ENCODE measurements at places on chromosomes 4 and X. TPM values are rescaled to one million over a fixed set of nuclear protein-coding genes. Genes with fewer than 3 reads are reported as not detected.

- no peak for DNase-seq
These were observed 7.3 kb downstream of the CDKL2 start for GRCh38 chr4:75623026-75623425.

Gene NAP1L2
- total RNA-seq, result 5.4 TPM

DNA sequence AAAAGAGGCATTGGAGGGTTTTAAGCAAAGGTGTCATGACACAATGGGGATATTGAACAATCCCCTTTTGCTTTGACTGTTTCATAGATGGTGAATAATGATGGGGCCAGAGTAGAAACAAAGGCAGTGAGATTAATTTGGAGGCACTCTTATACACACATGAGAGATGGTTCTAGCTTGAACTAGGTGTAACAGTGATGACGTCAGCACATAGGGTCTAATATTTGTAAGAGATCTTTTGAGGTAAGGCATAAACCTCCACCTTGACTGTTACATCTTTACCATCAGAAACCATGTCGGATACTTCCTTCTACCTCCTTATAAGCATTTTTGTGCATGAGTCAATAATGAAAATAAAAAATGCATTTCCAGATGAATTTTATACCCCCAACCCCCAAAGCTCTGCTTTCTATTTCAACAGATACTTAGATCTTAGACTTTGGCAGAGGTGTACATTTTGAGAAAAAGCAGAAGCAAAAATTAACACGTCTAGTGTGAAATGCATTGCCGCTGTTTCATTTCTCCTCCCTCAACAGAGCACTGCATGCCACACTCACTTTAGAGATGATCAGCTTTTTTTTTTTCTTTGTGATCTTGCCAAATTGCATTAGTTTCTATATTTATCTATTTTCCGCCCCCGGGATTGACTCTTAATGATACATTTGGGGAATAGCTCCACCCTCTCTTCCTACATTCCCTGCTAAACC, 87.2 kb downstream of the HS3ST1 start:
- no peak for DNase-seq

- no peak for DNase-seq
These were observed 481 bp downstream of the UTP3 start for GRCh38 chr4:70688795-70689231.

Gene CENPVL1
- total RNA-seq, result not detected

Gene MBNL3
- total RNA-seq, result 32.5 TPM

DNA sequence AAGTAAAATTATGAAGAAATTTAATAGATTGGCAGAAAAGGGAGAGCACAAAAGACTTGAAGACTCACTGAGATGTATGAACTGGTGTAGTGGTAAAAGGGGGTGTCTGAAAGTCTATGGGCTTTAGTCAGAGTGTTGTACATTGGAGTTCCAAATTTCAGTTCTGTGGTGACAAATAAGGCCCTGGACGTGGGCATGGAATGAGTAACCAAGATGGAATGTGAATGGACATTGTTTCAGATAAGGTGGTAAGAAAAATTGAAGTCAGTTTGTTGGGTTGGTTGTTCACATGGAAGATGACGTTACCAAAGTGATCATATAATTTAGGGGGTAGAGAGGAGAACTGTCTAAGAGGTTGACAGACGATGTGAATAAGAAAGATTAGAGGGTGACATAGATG, 13.9 kb downstream of the CYSLTR1 start:
- no peak for DNase-seq

GRCh38 chr4:44146516-44146915, 302.1 kb downstream of the KCTD8 start:
- DNase-seq, result no peak

Gene HPSE
- 7.1 TPM for total RNA-seq

DNA sequence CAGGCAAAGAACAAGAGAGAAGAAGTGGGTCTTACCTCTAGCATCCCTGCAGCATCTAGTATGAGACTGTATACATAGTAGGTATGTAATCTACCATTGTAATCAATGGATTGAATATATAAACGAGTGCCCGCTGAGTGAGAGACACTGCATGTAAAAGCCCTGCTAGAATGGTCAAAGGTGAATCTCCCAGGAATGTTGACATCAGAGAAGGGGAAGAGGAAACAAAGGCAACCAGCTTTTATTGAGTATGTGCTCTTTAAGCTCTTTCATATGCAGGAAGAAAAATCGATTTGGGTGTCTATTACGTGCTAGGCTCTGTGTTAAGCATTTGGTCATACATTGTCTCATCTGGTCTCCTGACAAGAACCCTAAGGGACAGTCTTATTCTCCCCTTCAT, 91.9 kb upstream of the KLHL13 start:
- DNase-seq, result no peak

Gene TRIM61
- total RNA-seq, result not detected

Gene DIPK2B
- not detected for total RNA-seq

Gene NPY2R
- total RNA-seq, result not detected

Gene CENPE
- total RNA-seq, result 4.3 TPM

GRCh38 chrX:134971926-134972325, 18.9 kb upstream of the SMIM10 start:
- no peak for DNase-seq

Gene NAP1L5
- total RNA-seq, result 9.2 TPM

- DNase-seq, result no peak
These were observed 39.3 kb downstream of the PAGE1 start for GRCh38 chrX:49656533-49656932.

- DNase-seq, result no peak
These were observed 264.1 kb downstream of the CBLL2 start for GRCh38 chrX:22536746-22537304.

Gene MAPK10
- total RNA-seq, result 4.8 TPM

- DNase-seq, result no peak
These were observed 136.2 kb downstream of the ELOVL6 start for GRCh38 chr4:110062166-110062565.

DNA sequence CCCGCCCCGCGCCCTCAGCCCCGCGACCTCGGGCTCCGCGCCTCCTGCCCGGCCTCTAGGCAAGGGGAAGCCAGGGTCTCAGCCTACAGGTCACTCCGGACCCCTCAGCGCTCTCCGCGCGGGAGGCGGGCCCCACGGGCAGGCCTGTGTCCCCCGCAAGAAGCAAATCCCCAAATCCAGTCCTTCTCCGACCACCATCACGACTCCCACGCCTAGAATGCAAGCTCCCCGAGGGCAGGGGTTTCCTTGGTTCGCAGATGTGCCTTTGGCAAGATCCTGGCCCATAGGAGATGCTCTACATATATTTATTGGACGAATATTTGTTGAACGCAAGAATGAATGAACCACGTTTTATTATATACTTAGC, 260 bp upstream of the CCDC149 start:
- no peak for DNase-seq

Gene MGARP
- not detected for total RNA-seq

GRCh38 chr4:38911257-38911656, 43.7 kb downstream of the FAM114A1 start:
- DNase-seq, result no peak

GRCh38 chrX:125096469-125096868, 223.2 kb upstream of the TEX13C start:
- DNase-seq, result no peak

GRCh38 chr4:32826169-32826568, 2106.0 kb downstream of the PCDH7 start:
- DNase-seq, result no peak

DNA sequence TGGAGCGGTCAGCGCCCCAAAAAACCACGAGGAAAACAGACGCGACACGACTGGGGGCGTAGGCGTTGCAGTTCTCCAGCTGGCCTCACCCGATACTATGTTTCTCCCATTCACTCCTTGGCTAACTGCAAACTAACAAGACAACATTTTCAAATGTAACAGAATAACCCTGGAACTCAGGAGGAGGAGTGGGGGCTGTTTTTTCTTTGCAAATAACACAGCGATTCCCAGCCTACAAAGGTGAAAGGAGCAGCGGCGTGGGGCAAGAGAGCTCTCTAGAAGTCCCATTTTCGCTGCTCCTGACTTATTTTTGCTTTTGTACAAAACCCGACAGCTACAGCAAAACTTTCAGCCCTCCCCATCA, 1.6 kb downstream of the SOX3 start:
- DNase-seq, result no peak

Gene RRH
- not detected for total RNA-seq

Gene ABCG2
- total RNA-seq, result 1.4 TPM

- no peak for DNase-seq
These were observed 325.0 kb upstream of the EMCN start for GRCh38 chr4:100842856-100843255.

DNA sequence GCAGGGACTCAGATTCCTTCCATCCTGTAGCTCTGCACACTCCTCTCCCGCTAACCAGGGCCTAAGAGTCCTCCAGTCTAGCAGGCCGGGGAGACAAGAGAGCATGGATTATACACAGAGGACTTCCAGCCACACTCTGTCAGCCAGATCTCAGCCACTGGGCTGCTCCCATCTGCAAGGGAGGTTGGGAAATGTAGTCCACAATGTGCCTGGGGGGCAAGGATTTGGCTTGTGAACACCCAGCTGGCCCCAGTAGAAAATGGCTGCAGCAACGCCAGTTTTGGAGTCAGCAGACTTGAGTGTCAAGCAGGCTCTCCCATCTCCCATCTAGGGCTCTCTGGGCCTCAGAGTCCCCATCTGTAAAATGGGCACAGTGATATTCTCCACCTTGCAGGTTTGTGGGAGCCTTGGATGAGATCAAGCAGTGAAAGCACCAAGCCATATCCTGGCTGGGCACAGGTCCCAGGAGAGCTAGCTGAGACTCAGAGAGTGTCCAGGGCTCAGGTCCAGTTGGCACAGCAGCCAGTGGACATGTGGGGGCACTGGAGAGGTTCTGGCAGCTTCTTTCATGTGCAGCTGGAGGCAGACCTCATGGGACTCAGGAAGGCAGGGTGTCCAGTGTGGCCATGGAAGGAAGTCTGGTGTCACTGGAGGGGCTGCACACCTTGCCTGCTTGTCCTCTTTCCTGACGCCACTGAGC, 14.6 kb downstream of the PSAPL1 start:
- DNase-seq, result no peak

GRCh38 chrX:475926-476723, 89.4 kb upstream of the PPP2R3B start:
- DNase-seq, result no peak

Gene TCEAL6
- not detected for total RNA-seq

GRCh38 chrX:10395179-10395578, 225.2 kb downstream of the MID1 start:
- DNase-seq, result no peak

GRCh38 chrX:29555465-29556091, 659.8 kb upstream of the MAGEB2 start:
- DNase-seq, result no peak

Gene REELD1
- total RNA-seq, result 0.32 TPM

GRCh38 chr4:159221280-159221679, 118.4 kb downstream of the RAPGEF2 start:
- no peak for DNase-seq

DNA sequence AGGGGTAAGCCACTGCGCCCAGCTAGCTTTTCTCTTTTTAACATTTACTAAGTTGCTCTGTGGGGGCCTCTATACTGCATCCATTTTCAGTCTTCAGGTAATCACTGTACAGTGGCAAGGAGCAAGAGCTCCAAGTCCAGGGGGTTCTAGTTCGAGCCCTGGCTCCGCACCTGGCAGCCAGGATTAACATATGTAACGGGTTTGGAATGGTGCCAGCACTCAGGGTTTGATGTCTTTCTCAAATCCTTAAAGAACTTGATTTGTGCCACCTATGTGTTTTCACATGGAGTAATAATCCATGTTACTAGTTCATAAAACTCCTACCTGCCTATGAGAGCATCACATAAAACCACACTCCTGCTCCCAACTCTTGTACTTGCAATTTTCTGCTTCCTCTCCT, 4.5 kb downstream of the GRPEL1 start:
- DNase-seq, result no peak

Gene CT45A5
- not detected for total RNA-seq

- DNase-seq, result no peak
These were observed 101.4 kb upstream of the IL15 start for GRCh38 chr4:141534985-141535384.

DNA sequence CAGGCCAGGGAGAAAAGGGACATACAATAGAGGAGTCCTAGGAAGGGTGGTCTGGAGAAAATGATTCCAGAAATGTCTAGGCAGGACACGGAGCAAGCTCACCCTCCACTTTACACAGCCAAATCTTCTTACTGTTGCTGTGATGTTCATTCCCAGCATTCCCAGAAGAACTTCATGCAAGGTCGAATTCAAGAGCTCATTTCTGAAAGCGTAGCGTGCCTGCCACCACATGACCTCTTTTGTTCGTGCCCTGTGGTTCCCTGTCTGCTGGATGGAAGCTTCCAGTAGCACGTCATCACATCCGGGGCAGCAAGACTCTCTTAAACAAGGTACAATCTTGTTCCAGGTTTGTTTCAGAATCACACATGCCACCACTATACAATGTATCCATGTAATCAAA, 57.8 kb downstream of the FAM184B start:
- no peak for DNase-seq

DNA sequence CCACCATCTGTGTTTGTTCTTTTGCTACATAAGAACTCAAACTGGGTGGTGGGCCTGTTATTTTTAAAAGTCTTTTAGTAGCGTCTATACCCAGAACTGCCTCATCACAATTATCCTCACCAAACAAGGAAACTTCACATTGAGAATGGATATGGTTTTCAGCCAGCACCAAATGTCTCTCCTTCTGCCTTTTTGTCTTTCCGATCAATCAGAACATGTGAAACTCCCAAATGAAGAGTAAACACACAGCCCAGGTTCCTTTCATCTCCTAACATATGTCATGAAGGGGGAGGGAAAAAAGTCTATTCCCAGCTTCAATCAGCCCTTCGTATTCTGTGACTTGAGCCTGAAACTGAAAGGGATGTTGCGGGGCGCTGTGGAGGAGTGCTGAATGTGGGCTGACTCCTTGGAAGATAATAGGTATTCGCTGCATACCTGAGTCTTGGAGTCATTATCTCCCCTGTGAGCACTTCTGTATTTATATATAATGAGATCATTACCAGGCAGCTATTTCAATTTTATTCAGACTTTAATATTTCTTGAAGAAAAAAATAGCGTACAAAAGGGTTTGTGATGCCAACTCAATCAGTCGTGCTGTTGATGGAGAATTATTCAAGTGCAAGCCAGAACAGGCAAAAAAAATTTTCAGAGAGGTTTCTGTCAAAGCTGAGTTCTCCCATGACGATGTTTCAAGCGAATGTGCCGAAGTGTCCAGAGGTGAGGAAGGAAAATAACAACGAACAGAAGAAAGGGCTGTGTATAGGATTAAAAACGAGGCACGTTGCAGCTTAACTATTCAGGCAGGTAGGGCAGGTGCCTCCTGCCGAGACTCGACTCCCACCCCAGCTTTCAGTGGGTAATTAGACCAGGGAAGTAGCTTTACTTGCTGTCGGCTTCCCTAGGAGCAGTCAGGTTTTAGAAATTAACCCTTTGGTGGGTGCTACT, 163.9 kb upstream of the NOCT start:
- no peak for DNase-seq

GRCh38 chr4:67880866-67881610, 2.8 kb downstream of the TMPRSS11D start:
- DNase-seq, result no peak

Gene CXXC4
- 0.21 TPM for total RNA-seq

- no peak for DNase-seq
These were observed 25.0 kb upstream of the GJB1 start for GRCh38 chrX:71198066-71198465.

GRCh38 chr4:114615435-114615834, 16.8 kb downstream of the UGT8 start:
- no peak for DNase-seq
